ENCODE measurements at places on chromosomes 12 and 14.
A peak's percentile ranks its signal among the peaks of the same experiment; 100 is the strongest.

DNA sequence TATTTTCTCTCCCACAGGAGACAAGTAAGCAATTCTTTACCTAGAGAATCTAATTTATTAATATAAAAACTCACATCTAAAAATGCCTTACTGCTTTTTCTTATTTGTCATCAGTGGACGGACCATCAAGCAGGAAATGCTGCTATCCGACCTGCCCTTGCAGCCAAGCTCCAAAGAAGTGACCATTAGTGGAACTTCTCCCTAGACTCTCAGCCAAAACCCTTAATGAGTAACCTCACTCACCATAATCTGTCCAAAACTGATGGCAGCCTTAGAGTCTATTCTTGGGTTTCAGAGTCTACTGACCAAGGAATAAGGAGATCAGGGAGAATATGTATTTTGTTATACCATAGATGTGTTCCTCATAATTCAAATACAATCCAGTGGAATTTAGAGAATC is 60.9 kb upstream of the CFL2 start:
- no peak for DNase-seq

DNA sequence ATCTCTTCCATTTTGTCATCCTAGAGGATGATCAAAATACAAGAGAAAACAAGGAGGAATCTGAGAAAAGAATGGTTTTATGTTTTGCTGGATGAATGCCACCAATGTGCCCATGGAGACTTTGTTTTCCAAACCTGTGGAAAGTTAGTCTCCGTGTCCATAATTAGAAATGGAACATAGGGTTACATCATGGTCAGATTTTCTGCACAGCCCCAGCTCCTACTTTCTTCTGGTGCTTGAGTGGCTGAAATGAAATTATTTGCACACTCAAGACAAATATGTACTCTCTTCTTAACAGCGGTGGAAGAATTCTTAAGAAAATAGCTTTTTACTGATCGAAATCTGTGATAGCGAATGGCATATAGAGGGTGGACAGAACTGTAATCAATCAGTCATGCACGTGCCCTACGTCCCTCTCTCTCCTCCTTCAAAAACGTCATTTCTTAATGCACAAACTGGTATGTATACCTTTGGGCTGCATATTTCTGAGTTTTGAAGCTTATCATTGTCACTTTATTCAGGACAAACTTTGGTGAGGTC is 825.2 kb downstream of the AACS start:
- no peak for DNase-seq

DNA sequence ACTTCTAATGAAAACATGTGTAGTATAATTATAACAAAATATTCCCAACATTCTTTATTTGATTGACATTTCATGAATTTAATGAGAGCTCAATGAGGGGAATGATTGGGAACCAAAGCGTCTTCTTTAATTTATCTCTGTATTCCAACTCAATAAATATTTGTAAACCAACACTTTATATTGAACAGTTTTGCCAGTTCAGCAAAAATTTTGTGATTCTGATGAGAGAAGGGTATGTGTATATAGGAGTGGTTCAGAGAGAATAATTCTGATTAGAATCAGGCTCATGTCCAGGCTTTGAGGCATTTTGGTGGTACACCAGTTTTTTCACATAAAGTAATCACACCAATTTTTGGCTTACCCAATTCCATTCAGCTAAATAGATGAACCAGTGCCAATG is 564.2 kb downstream of the TMTC2 start:
- no peak for DNase-seq

- peak; percentile 32 for DNase-seq
Observed at GRCh38 chr12:48824112-48824511, 5.8 kb downstream of the CACNB3 start.

DNA sequence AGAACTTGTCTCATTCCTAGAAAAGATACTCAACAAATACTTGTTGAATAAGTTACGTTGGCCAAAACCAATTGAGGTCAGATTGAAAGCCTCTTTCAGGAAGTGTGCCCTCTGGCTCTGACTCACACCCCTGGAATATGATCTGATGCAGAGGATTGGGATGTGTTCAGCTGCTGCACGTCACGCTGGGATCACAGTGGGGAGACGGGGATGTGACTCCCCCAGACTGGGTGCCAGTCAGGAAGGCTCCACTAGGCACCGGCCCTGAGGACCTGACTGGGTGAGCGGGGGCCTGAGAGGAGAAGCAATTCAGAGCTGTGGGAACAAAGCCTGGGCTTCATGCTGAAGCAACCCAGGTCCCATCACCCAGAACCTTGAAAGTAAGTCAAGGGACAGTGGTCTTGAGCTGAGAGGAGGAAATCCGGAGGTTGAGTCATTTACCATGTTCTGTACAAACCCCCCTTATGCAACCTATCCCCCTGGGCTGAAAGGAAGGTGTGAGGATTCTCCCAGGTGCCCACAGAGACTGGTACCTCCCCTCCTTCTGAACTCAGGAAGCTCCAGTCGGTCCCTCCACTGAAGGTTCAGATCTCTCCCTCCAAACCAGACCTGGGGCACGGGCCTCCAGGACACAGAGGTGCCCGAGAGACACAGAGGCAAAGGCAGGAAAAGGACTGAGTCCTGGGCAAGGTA is 3.9 kb downstream of the CEBPE start:
- DNase-seq, result no peak

DNA sequence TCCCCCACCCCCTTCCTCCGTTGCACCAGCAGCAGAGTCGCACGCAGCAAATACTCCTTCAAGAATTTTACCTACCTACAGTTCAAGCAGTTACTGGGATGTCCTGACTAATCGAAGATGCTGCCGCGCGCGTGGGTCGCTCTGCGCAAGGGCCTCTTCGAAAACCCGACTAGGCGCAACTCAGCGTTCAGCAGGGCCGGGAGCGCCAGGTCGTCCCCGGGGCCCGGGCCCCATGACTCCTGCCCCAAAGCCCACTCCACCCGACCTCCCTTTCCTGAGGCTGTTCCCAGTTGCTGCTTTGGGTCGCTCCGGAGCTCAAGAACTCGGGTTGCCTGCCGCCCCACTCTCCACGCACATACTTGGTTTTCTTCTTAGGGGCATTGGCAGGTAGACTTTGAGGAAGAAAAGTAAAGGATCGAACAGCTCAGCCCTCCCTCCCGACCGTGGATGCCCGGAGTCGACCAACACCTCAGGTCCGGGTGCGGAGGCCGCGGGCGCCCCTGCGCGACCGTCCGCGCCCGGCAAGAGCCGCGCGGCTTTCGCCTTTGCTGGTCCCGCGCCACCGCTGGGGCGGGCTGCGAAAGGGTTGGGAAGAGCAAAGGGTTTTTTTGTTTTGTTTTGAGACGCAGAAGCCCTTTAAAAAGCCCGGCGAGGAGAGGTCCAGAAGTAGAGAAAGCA is 1.9 kb downstream of the BMP4 start:
- DNase-seq, result no peak

DNA sequence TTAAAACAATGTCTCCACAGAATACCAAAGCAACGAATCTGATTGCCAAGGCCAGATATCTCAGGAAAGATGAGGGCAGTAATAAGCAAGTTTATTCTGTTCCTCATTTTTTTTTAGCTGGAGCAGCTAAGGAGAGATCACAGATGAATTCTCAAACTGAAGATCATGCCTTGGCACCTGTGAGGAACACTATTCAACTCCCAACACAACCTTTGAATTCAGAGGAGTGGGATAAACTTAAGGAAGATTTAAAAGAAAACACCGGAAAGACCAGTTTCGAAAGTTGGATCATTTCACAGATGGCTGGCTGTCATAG is 994 bp downstream of the PRORP start:
- no peak for DNase-seq

DNA sequence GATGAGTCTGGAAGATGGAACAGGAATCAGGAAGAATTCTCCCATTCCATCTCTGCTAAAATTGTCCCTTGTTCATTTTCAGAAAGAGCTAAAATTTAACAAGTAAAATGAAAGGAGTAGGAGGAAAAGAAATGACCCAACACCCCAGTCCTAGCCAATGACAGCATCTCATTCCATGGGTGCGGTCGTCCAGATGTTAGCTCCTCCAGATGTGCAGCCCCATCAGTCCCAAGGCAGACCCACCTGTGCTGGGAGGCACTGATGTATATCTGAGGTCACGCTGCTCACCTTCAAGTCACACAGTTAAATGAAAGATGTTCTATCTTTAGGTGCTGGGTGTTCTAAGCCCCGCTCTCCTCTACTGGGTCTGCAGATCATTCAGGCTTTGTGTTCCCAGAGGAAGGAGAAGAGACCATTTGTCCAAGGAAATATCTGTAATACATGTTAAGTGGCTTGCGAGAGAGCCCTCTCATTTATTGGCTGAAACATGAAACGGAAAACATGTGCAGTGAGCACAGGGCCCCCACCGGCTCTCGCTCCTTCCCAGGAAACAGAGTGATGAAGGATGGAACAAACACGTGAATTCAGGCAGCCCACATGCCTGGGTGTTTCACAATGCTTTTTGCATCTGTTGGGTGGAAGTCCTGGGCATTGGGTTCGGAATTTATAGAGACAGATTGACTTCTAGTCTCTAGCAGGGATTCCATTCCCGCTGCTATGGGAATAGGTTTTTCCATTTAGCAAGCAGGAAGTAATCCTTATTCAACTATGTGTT is 294.6 kb downstream of the NUAK1 start:
- DNase-seq, result no peak

- DNase-seq, result no peak
Observed at GRCh38 chr12:40336573-40337199, 111.9 kb downstream of the LRRK2 start.

GRCh38 chr12:18368594-18368993 is 107.3 kb downstream of the PIK3C2G start:
- no peak for DNase-seq

DNA sequence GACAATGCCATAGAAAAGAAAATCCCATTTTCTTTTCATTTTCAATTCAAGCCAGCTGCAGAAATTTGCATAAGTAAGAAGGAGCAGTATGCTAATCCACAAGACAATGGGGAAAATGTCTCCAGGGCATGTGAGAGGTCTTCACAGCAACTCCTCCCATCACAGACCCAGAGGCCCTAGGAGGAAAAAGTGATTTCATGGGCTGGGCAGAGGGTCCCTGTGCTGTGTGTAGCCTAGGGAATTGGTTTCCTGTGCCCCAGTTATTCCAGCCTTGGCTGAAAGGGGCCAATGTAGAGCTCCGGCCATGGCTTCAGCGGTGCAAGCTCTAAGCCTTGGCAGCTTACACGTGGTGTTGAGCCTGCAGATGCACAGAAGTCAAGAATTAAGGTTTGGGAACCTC is 211.4 kb downstream of the CCDC59 start:
- no peak for DNase-seq

DNA sequence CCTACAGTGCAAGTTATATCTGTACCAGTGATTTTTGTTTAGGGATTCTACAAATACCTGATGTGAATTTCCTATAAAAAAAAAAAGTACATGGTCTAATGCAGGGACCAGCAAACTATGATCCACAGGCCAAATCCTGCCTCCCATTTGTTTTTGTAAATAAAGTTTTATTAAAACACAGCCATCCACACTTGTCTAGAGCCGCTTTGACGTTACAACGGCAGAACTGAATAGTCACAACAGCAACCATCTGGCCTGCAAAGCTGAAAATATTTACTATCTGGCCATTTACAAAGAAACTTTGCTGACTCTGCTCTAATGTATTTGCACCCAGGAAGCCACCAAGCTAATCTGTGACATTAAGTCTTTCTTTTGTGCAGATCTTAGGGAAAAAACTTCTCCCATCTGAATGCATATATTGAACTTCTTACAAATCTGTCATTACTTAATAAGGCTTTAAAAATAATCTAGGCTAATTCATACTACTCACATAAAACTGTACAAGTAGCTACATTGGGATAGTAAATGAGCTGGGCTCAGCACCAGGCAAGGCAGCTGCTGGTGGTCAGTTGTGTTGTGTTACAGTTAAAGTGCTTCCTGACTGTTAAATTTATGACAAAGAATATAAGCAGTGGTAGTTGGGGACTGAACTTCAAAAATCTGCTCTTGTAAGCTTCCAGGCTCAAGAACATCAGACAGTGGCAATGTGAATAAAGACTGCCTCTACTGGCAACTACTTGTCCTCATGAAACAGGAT is 303.3 kb downstream of the MED13L start:
- no peak for DNase-seq

DNA sequence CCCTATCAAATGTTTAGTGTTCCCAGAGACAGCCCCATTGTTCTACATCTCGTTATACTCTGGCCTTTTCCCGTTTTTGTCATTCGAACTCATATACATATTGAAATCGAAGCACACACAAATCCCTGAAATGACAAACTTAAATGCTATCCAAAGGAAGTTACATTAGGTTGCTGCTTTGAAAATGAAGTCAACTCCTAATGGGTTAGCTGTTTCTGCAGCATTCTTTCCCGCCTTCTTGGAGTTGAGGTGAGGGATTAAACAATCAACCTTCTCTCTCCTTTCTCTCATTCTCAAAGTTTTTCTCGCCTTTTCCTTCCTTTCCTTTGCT is 642 bp upstream of the PHC1 start:
- DNase-seq, result no peak

GRCh38 chr12:73699318-73699717 is 838.3 kb upstream of the ATXN7L3B start:
- DNase-seq, result no peak

DNA sequence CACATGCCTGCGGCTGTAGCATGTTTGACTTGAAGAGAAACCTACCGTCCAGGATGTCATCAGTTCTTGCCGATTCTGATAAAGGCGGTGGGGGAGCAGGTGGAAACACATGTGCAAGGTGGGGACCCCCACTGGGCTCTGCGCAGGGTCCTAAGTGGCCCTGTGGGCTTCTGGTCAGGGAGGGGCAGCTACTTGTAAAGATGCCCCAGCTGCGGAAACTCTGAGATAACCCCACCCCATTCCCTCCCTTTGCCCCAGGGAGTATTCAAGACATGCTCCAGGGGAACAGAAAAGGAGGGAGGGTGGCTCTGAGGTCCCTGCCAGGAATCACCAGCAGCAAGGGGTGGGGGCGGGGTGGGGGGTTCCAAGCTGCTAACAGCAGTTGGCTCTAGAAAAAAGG is 67.6 kb downstream of the PIWIL1 start:
- DNase-seq, result no peak

DNA sequence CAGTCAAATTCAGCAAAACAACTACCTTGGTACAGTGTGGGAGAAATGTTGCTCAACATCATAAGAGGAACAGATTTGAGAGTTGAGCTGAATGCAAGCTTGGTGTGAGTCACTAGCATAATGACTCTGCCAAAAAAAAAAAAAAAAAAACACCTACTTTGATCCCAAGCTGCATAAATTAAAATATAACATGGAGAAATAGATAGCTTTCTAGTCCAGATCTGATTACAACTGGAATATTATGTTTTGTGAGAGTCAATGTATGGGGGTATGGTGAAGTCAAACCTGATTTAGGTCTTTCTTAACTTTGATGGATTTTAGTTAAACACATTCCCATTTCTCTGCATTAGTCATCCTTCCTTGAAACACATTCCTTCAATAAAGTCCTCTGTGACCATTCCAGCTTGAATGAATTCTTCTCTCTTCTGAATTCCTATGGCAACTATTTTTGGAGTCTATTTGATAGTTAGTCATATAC is 188.1 kb downstream of the SLC5A8 start:
- no peak for DNase-seq

DNA sequence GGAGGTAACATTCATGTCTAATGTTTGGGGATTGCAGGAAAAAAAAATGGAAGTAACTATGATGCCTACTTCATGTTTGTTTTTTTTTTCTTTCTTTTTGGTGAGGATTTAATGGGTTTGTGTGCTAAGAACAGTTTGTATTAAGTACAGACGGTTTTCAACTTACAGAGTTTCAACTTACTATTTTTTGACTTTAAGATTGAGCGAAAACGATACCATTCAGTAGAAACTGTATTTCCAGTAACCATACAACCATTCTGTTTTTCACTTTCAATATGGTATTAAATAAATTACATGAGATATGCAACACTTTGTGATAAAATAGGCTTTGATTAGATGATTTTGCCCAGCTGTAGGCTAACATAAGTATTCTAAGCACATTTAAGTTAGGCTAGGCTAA is 10.4 kb downstream of the TECPR2 start:
- no peak for DNase-seq

Measured in activated effector memory CD4-positive, alpha-beta T cell treated with Interleukin-2 at 50 U/mL for 16 hours (primary cell).